ENCODE measurements at places on chromosomes 3 and 15. TPM values are rescaled to one million over a fixed set of nuclear protein-coding genes. Genes with fewer than 3 reads are reported as not detected.

DNA sequence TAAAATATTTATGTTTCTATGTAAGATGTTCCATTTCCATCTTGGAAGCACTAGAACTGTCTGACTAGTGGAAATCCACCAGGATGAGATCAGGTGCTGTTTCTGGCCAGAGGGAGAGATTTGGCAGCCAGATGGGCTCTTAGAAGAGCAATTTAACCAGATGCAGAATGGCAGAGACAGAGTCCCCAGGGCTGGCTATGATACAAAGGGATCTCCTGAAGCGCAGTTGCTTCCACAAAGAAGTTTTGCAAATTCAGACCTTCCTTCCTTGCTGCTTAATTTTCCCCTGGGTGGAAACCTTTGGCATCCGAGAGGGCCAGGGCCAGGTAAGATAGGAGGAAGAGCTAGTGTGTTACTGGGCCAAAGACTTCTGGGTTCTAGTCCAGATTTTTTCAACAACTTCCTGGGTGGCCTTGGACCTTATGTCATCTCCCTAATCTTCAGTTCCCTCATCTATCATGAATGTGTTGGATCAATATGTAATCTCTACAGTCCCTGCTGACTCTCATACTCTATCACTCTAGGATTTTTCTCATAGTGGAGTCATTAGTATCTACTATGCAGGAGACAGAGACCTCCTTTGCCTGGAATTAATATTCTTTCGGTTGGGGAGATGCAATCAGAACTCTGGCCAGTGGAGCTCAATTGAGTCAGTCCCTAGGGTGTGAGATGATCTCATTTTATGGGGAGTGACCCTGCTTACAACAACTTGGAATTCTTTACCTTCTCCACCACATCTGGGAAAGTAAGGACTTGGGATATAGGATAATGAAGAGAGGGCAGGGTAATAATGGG is 41.1 kb upstream of the NDUFB4 start:
- DNase-seq, result no peak

Gene TMEM212
- total RNA-seq, result not detected

Gene KCNMB3
- total RNA-seq, result 2.4 TPM

Gene DUOX1
- total RNA-seq, result 0.85 TPM

Gene AMT
- 21.5 TPM for total RNA-seq

DNA sequence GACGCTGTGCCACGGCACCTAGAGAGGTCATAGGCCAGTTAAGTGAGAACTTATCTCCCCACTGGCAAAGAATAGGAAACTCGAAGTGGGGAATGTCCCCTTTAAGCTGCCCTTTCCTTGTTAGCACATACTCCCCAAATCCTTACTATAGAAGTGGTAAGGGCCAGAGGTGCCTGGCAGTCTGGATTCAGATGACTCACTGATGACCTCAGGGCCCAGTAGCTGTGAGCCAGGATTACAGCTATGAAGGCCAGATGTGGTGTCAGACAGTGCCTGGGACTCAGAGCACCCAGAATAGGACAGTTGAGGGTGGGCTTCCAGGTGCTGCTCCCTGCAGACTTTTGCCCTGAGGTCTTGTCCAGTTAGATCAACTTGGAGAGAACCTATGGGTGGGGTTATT is 37.7 kb downstream of the PDIA5 start:
- no peak for DNase-seq

GRCh38 chr3:69761896-69762767 is 22.9 kb downstream of the MITF start:
- DNase-seq, result no peak

- DNase-seq, result no peak
These were observed 2.4 kb downstream of the ROBO2 start for GRCh38 chr3:77042343-77042742.

- no peak for DNase-seq
These were observed 17.1 kb downstream of the RTP4 start for GRCh38 chr3:187385296-187385695.

Measured in left colon (tissue), 2 donors.